HCEC 1CT (cell line): ENCODE measurements at places on chromosomes 3 and 15.

DNA sequence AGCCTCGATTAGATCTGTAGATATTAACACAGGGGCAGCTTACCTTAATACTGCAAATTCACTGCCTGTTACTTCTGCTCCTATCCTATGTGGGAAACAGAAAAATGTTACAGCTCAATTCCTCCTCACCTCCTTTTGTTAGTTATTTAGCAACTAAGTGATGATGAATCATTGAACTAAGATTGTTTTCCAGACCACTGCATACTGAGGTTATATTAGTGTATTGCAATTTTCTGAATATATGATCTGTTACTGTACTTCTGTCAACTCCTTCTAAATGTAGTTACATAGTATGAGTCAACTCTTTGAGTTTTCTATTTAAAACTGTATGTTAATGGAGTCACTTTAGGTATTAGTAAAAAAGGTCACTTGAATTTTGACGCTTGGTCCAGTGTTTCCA, 331.5 kb upstream of the SLCO3A1 start:
- peak; percentile 74 for DNase-seq

DNA sequence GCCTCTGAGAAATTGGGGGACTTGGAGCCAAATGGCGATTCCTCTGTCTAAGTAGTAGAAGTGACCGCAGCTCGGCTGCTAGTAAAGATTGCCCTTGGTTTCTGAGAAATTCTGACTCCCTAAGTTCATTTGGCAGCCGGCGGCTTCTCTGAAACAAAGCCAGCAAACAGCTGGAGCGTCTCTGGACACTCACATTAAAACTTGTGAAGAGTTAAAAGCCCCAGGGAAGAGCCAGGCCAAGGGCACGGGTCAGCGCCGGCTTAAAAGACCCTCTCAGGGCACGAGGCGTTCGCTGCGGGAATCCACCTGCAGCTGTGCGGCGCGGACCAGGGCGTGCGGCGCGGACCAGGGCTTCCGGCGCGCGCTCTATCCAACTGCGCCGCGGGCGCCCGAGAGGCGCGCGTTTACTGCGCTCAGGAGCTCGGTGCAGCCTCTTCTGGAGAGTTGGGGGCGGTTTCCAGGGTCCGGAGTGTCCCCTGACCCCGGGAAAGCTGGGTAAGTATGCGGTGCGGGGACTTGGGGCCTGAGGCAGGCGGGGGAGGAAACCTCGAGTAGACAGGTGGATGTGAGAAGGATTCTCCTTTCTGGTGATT, at the start of gene COL6A5:
Gene COL6A5 (plus strand): TSS at position 186 of the 593 bp plus-strand sequence. CDS start 27,967 bp downstream, outside the sequence.
- no peak for DNase-seq

DNA sequence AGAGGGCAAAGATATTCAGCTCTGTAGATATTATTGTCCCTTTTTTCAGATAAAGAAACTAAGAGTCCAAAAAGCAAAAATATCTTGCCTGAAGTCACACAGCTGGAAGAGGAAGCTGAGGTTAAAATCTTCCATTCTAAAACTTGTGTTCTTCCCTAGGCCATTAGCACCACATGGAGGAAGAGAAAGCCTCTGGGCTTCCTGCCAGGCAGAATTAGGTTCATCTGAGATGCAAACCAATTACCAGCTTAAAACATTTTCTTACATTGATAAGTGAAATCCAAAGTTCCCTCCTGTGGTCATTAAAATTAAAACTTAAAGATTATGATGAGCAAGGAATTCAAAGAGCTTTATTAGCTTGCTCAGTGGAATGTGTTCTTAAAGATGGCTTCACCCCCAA, 235.3 kb upstream of the SETMAR start:
- no peak for DNase-seq

DNA sequence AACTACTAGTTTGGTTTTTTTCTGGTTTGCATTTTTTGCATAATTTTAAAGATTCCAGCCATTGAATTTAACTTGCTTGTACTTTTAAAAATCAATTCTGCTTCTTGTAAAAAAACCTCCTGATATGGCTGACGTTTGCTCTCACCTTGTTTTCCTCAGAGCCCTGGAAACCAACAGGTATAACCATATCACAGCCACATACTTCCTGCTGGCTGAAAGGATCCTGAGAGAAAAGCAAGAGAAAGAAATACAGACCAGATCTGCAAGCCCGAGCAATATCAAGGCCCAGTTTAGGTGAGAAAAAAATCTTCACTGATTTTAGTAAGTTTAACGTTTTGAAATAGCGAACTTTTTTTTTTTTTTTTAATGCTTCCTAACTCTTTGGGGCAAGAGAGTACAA, 56.8 kb downstream of the SNRK start:
- no peak for DNase-seq

DNA sequence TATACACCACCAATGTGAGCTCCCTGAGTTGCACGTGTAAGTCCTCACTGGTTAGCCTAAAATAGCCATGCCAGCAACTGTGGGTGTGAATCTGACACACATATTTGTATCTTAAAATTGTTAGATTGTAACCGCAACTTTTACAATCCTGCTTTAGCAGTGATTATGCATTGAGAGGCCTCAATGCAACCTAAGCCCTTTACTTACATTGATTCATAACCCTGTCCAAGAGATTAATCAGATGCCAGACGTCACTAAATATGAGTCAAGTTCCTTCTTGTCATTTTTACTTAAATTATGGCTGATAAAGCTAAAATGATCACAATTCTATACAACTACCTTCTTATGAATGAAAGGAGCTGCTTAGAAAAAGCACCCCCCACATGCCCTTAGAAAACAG, 46.9 kb downstream of the IL17RD start:
- DNase-seq = peak; percentile 6

DNA sequence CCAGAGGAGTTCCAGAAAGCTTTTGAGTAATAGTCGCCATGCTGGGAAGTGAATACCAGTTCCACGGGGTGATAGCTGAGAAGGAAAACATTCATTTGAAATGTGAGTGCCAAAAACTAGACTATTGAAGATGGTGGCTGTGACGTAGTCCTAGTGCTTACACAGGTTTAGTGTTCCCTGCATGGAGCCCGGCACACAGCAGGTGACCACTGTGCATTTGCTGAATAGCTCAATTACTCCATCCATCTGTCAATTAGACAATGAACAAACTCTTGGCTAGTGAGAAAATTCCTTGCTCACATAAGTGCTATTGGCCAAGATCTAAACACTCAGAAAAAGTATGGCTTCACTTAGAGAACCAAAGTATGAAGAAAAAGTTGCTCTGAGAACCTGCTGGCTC, 448.1 kb upstream of the WNT5A start:
- no peak for DNase-seq

- peak; percentile 30 for DNase-seq
Measured at GRCh38 chr3:62876064-62876463, 848 bp upstream of the CADPS start.

DNA sequence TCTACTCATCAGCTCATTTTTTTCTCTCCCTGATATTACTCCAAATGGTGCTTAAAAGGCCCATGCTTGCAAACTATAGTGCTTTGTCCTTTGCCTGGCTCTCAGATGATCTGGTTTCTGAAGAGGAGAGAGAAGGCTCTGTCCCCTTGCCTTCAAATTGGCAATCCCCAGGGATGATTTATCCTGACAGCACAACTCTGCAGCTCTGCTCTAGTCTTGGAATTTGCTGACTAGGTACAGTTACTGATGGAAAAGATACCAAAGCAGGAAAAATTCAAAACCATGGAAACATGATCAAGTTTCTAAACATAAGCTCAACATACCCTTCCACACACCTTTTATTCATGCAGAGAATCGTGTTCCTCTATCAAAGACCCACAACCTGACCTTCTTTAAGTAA, 106.7 kb upstream of the CADPS start:
- DNase-seq = no peak

- DNase-seq = peak; percentile 95
Measured at GRCh38 chr3:157785102-157785826, 282.0 kb upstream of the VEPH1 start.

DNA sequence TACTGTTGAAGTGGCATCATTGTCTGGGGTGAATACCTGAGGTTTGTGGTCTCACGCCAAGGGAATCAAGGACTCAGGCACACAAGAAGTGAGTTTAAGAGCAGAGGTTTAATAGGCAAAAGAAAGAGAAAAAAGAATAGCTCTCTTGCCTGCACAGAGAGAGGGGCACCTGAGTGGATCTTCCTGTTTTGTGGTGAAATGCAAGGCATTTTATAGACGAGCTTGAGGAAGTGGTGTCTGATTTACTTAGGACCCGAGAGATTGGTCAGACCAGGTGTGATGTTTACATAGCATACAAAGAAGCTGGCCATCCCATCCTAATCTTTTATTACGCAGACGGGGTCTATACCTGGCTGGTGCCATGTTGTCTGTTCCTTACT, 13.2 kb downstream of the CCR5 start:
- no peak for DNase-seq
